ENCODE measurements at places on chromosomes 6 and 20.
A peak's percentile ranks its signal among the peaks of the same experiment; 100 is the strongest.

GRCh38 chr6:33375143-33375671, 16.4 kb upstream of the KIFC1 start:
- no peaks in the 10 kb centered on the region for H3K4me1 ChIP-seq
- DNase-seq, result peak; percentile 32
- H3K36me3 ChIP-seq, result no peaks in the 10 kb centered on the region
- H3K4me3 ChIP-seq, result no peak overlapping the region
- H3K27me3 ChIP-seq, result peaks cover 2% of the 10 kb centered on the region

DNA sequence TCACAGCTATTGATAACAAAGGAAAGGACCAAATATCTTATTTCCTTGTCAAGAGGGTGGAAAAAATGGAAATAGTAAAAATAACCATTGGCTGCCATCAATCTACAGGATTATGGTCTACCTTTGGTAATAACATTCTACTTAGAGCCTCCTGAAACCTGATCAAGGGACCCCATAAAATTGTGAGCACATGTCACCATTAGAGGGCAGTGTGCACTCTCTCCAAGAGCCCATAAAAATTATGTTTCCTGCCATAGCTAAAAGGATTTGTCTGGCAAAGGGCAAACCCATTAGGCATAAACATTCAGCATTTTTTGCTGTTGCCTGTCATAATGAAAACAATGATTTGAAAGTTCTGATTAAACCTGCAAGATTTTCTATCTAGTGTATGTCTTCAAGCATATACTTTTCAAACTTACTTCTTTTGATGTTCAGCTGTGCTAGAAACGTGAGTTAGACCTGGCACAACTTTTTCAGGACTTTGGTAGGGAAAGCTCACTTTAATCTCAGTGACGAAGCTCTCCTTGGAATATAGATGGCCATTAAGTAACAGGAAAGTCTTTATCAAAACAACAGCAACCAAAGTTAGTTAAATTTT, 120.7 kb upstream of the ZFP64 start:
- H3K27me3 ChIP-seq, result no peaks in the 10 kb centered on the region
- H3K36me3 ChIP-seq, result no peaks in the 10 kb centered on the region
- peak; percentile 82 for DNase-seq
- H3K4me3 ChIP-seq, result no peak overlapping the region
- H3K27ac ChIP-seq, result no peak overlapping the region
- no peaks in the 10 kb centered on the region for H3K4me1 ChIP-seq

DNA sequence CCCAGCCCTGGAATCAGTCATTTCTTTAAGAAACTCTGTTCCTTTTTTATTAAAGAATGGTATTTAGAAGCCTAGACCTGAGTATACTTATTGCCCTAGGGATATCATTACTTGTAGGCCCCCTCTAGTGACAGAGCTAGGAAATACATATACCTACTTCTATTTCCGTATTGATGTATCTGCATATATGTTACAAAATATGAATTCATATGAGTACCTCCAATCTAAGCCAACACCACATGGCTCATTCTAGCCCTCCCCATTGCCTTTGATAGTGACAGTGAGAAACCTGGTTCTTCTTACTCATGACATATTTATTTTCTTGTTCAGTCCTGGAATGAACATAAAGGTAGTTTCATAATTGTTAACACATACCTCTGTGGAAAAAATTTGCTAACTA, 137.2 kb downstream of the FARS2 start:
- peak; percentile 62 for DNase-seq
- H3K4me1 ChIP-seq, result peaks cover 2% of the 10 kb centered on the region
- no peaks in the 10 kb centered on the region for H3K27me3 ChIP-seq
- no peaks in the 10 kb centered on the region for H3K36me3 ChIP-seq
- no peak overlapping the region for H3K27ac ChIP-seq

DNA sequence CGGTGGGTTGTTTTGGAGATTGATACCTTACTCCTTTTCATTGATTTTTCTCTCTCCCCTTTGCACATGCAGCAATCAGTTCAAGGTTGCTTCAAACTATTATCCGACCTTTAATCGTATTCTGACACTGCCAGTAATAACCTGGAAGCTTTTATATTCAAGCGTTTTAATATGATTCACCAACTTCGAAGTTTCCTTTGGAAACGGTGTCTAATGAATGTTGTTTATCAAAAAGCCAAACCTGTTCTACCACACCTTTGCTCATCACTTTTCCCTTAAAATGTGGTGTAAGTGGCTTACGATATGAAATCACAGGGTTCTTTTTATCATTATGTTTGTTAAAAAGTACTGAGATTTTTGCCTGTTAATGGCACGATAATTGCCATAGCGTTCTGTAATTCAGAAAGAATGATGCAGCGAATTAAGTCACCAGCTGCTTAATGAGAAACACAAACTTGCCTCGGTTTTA, 660 bp downstream of the STXBP5 start:
- peaks cover 20% of the 10 kb centered on the region for H3K4me1 ChIP-seq
- H3K4me3 ChIP-seq, result peak overlapping the region; percentile 83
- H3K36me3 ChIP-seq, result no peaks in the 10 kb centered on the region
- H3K27ac ChIP-seq, result peak overlapping the region; percentile 86
- H3K27me3 ChIP-seq, result no peaks in the 10 kb centered on the region
- DNase-seq, result peak; percentile 29

GRCh38 chr6:47247227-47247797, 62.4 kb downstream of the TNFRSF21 start:
- no peak overlapping the region for H3K4me3 ChIP-seq
- peaks cover 7% of the 10 kb centered on the region for H3K4me1 ChIP-seq

- DNase-seq, result no peak
- H3K4me1 ChIP-seq, result no peaks in the 10 kb centered on the region
- no peak overlapping the region for H3K27ac ChIP-seq
- no peak overlapping the region for H3K4me3 ChIP-seq
Observed at GRCh38 chr6:8562125-8562524, 126.8 kb upstream of the SLC35B3 start.

DNA sequence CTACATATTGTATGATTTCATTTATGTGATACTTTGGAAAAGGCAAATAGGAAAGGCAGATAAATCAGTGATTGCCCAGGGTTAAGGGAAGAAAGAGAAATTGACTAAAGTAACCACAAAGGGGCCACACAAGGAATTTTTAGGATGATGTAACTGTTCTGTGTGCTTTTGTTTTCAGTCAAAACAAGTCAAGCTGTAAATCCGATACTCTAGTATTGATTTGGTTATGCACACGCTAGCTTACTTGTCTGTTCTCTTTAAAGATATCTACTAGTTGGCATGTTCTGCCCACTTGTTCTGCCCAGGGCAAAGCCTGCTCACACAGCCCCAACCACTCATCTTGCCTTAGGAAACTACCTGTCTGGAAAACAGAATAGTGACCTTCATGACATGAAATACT, 6.4 kb downstream of the FBXL4 start:
- no peak for DNase-seq
- H3K4me3 ChIP-seq, result no peak overlapping the region
- no peaks in the 10 kb centered on the region for H3K36me3 ChIP-seq
- no peaks in the 10 kb centered on the region for H3K27me3 ChIP-seq
- H3K27ac ChIP-seq, result no peak overlapping the region

- no peaks in the 10 kb centered on the region for H3K4me1 ChIP-seq
- no peaks in the 10 kb centered on the region for H3K27me3 ChIP-seq
- no peak overlapping the region for H3K27ac ChIP-seq
Observed at GRCh38 chr6:93550551-93551276, 131.4 kb upstream of the EPHA7 start.

- no peaks in the 10 kb centered on the region for H3K36me3 ChIP-seq
- no peak overlapping the region for H3K4me3 ChIP-seq
- peak overlapping the region; percentile 74 for H3K27ac ChIP-seq
- peaks cover 21% of the 10 kb centered on the region for H3K4me1 ChIP-seq
- peak; percentile 90 for DNase-seq
- no peaks in the 10 kb centered on the region for H3K27me3 ChIP-seq
Observed at GRCh38 chr6:157579467-157580031, 198.6 kb downstream of the ZDHHC14 start.

DNA sequence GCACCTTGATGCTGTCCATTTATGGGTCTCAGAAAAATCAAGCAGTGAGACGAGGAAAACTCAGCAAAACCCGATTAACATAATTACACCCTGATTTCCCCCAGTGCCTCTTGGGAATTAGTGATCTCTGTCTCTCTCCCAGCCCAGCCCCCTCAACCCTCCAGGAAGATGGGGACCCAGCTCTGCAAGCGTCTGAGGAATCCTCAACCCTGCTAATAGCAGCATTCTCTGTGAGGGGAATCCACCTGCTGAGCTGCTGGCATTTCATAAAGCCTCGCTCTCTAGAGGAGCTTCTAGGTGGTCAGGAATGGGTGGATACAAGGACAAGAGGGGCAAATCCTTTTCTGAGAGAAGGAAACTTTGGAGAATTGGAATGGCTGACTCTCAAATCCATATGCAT, 13.9 kb downstream of the NR2E1 start:
- peaks cover 42% of the 10 kb centered on the region for H3K27me3 ChIP-seq
- H3K27ac ChIP-seq, result no peak overlapping the region
- peaks cover 5% of the 10 kb centered on the region for H3K4me1 ChIP-seq
- H3K36me3 ChIP-seq, result no peaks in the 10 kb centered on the region
- no peak for DNase-seq

GRCh38 chr6:116120430-116120829, 5.5 kb downstream of the COL10A1 start:
- peaks cover 1% of the 10 kb centered on the region for H3K36me3 ChIP-seq
- H3K4me3 ChIP-seq, result no peak overlapping the region
- no peaks in the 10 kb centered on the region for H3K27me3 ChIP-seq
- H3K4me1 ChIP-seq, result no peaks in the 10 kb centered on the region

GRCh38 chr6:125858427-125859320, 67.9 kb downstream of the NCOA7 start:
- H3K4me1 ChIP-seq, result no peaks in the 10 kb centered on the region
- no peak overlapping the region for H3K27ac ChIP-seq

- H3K36me3 ChIP-seq, result no peaks in the 10 kb centered on the region
- no peak overlapping the region for H3K27ac ChIP-seq
- peaks cover 9% of the 10 kb centered on the region for H3K4me1 ChIP-seq
Observed at GRCh38 chr6:105204331-105204730, 24.5 kb upstream of the POPDC3 start.

- no peak overlapping the region for H3K27ac ChIP-seq
- peaks cover 5% of the 10 kb centered on the region for H3K27me3 ChIP-seq
- no peaks in the 10 kb centered on the region for H3K36me3 ChIP-seq
- DNase-seq, result no peak
- no peak overlapping the region for H3K4me3 ChIP-seq
- no peaks in the 10 kb centered on the region for H3K4me1 ChIP-seq
Observed at GRCh38 chr6:123529843-123530242, 106.9 kb downstream of the TRDN start.

DNA sequence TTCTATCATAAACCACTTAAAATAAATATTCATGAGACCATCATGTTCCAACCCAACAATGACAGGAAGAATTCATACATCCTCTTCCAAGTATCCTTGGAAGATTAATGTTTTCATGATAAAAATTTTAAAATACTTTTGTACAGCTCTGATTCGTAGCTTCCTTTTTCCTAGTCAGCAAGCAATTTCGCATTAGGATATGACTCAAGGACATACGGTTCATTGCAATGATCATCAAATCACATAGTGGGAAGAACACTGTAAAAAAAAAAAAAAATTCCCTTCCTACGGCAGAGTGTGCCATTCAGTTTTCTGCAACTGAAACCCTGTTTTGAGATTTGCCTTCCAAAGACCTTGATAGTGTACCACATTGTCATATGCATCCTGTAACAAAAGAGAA, 35.3 kb upstream of the GFOD1 start:
- no peaks in the 10 kb centered on the region for H3K36me3 ChIP-seq
- H3K27me3 ChIP-seq, result no peaks in the 10 kb centered on the region
- H3K4me3 ChIP-seq, result no peak overlapping the region
- peak; percentile 84 for DNase-seq
- H3K4me1 ChIP-seq, result peaks cover 39% of the 10 kb centered on the region

DNA sequence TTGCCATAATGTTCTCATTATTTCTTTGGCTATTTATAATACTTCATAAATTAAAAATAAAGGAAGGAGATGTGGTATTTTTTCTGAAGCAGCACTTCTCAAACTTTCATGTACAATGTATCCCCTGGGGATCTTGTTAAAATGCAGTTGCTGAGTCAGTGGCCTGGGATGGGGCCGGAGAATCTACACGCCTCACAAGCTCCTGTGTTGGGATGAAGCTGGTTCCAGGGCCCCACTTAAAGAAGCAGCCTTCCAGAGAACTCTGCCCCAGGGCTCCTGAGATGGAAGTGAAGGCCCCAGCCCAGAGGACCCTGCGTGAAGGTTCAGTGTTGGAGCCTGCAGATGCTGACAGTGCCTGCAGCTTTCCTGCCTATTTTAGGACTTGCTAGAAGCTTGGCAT, 40.1 kb upstream of the SLC23A2 start:
- no peaks in the 10 kb centered on the region for H3K27me3 ChIP-seq
- H3K27ac ChIP-seq, result no peak overlapping the region
- H3K4me3 ChIP-seq, result no peak overlapping the region
- no peak for DNase-seq
- H3K36me3 ChIP-seq, result no peaks in the 10 kb centered on the region
- H3K4me1 ChIP-seq, result no peaks in the 10 kb centered on the region

DNA sequence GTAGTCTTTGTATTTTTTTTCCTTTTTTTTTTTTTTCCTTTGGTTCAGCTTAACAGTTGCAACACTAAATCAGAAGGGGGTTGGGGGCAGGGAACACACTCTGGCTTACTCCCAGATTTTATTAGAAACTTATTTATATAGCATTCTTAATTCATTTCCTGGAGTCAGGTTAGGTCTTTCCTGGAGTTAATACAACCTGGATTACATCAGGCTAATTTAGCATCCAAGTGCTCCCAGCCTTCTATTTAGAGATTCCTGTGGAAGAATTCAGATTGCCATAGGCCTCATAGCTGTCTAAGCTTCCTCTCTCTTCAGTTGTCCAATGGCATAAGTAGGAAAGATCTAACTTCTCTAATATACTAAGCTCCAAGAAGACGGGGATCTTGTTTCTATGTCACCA, 35.8 kb upstream of the PKHD1 start:
- H3K4me3 ChIP-seq, result no peak overlapping the region
- no peak overlapping the region for H3K27ac ChIP-seq
- H3K4me1 ChIP-seq, result no peaks in the 10 kb centered on the region
- DNase-seq, result no peak
- H3K27me3 ChIP-seq, result no peaks in the 10 kb centered on the region
- H3K36me3 ChIP-seq, result no peaks in the 10 kb centered on the region

DNA sequence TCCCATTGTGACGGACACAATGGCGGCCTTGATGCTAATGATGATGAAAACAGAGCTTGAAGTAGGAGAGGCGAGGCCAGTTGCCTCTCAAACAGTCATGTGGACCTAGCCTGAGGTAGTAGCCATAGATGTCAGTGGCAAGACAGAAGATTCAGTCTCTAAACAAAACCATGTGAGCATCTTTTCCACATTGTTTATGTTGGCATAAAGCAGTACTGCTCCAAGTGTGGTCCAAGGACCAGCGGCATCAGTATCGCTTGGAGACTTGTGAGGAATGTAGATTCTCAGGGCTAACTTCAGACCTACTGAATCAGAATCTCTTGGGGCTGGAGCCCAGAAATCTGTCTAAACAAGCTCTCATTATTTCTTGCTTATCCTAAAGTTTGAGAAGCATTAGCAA, 312.8 kb upstream of the JAG1 start:
- H3K36me3 ChIP-seq, result no peaks in the 10 kb centered on the region
- DNase-seq, result no peak
- H3K4me3 ChIP-seq, result no peak overlapping the region

DNA sequence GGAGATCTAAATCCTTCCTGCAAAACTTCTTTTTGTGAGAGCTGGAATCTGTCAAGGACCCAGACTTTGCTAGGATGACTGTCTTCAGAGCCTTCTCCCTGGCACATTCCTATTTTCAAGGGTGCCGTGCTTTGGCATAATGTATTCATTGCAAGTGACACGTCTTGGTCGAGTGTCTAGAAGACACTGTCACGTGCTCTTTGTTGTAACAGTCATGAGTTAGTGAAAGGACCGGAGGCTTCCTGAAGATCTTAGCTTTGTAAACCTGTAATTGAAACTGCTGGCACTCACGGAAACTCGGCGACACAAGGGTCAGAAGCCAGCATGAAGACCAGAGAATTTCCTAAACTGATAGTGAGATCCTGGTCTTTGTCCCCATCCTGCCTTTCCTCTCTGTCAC, 19.7 kb upstream of the TAGAP start:
- H3K36me3 ChIP-seq, result no peaks in the 10 kb centered on the region
- DNase-seq, result no peak
- no peak overlapping the region for H3K4me3 ChIP-seq
- no peaks in the 10 kb centered on the region for H3K4me1 ChIP-seq
